ENCODE measurements at places on chromosomes 7 and 10.

DNA sequence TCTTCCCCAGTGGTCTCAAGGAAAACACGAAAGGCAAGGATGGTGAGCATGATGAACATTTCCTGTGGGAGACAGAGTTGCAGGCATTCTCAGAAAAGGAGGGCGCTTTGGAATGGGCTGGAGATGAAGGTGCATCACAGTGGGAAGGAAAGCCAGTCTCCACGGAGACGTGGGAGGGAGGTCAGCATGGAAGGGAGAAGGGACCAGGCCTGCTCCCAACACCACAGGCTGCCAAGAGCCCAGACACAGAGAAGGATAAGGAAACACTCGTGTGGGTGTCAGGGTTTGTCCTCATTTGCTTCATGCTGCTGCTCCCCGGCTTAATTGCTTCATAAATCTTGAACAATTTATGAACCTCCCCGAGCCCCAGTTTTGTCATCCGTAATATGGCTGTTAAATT lies 231.5 kb upstream of the ZNF32 start:
- no peak for DNase-seq

GRCh38 chr10:32060347-32060746 lies 4.1 kb upstream of the KIF5B start:
- no peak for DNase-seq

DNA sequence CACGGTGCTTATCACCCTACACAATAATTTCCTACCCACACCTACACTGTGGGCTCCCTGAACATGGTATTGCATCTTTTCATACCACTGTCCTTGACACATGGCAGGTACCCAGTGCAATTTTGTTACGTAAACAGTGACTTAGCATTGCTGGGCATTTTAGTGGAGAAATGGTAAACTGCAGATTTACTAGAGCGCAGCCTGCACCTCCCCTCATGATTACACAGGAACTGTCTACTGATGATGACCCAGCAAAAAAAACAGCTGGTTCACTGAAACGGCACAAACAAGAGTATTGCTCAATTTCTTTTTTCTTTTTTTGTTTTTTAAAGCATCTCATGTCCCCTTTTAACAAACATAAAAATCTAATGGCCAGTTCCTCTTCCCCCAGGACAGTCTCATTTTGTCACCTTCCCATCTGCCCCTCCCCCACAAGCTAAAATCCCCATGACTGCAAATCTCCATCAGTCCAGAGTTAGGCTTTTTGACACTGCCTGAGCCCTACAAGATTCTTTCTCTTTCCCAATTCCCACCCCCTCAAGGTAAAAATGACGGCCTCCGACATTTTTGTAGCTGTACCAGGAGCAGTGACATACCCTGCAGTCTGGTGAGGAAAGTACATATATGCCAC lies 2.8 kb downstream of the ZNF746 start:
- no peak for DNase-seq

DNA sequence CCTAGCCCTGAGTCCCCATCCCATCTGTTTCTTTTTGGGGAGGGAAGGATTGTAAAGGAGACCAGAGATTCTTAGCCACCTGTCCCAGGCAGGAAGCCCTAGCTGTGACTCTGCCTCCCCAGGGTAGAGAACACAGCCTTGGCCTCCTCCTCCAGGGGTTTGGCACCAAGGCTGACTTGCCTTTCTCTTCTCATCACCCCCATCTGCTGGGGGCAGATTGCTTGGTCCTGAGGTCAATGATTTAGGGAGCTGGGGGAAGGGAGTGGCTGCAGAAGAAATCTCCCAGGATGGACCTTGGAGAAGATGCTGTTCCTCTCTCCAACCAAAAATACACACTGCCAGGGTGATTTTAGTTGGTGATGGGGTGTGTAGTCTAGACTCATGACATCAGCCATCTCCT lies 2.6 kb upstream of the MNX1 start:
- DNase-seq, result no peak

GRCh38 chr7:15765753-15766152 lies 79.3 kb upstream of the MEOX2 start:
- DNase-seq, result no peak

DNA sequence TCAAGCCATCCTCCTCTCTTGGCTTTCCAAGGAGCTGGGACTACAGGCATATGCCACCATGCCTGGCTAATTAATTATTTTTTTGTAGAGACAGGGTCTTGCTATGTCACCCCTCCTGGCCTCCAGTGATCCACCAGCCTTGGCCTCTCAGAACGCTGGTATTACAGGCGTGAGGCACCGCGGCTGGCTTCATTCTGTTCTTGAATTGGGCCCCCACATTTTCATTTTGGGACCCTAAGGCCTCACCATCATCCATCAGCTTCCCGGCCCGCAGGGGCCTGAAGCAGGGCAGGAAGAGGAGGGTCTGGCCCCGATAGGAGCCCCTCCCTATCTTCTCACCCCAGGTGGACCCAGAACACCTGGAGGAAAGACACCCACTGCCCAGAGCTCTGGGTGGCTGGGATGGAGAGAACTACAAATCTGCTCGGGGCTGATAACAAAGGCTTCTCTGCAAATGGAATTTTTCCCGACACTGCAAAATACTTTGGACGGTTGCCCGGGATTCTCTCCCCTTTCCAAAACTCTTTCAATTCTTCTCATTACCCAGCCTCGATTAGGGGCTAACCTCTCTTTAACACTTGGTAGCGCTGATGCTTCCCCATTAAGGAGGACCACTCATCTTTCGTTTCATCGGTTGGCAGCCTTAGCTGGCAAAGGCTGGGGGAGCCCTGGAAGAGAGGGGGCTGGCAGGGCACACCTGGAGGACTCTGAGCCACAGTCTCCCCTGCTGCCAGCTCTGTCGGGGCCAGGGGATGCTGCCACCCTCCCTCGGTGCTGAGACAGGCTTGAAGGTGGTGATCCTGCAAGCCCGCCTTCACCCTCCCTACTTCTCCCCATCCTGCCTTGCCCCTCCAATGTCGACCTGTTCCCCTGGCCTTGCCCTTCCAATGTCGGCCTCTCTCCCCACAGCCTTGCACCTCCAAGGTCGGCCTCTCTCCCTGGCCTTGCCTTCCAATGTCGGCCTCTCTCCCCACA lies 81.0 kb upstream of the GNA12 start:
- no peak for DNase-seq

GRCh38 chr10:14548474-14548873 lies 217.8 kb upstream of the FRMD4A start:
- no peak for DNase-seq

GRCh38 chr7:150909200-150909995 lies 57.1 kb downstream of the AOC1 start:
- DNase-seq, result no peak
